ENCODE measurements at places on chromosomes 3 and 15.

DNA sequence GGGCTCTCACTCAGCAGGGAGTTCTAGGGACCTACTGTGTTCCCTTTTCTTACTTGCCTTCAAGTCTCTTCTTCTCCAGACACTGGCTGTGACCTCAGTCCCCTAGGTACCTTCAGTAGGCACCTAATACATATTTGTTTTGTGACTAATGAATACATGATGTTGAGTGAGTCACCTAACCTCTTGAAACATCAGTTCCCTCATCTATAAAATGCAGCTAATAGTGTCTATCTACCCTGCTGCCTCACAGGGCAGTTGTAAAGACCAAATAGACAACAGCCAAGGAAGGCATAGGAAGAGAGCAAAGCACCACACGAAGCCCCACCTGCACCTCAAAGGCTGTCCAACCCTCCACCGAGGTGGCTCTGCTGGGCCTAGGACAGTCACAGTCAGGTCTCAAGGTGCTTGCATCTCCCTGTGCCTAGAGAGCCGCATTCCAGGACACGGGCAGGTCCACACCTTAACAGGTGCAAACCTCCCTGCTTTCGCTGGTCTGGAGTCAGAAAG lies 29.1 kb downstream of the DAPK2 start:
- no peak for DNase-seq

GRCh38 chr15:37007301-37007700 lies 93.0 kb downstream of the MEIS2 start:
- DNase-seq = no peak

- DNase-seq = peak; percentile 18
Observed at GRCh38 chr3:195036574-195036973, 234.4 kb downstream of the XXYLT1 start.

- no peak for DNase-seq
Observed at GRCh38 chr15:52503788-52504496, 24.7 kb downstream of the MYO5A start.

- no peak for DNase-seq
Observed at GRCh38 chr15:73119478-73119877, 67.2 kb downstream of the NEO1 start.

GRCh38 chr15:50840520-50840919 lies 68.0 kb upstream of the AP4E1 start:
- no peak for DNase-seq

- DNase-seq = peak; percentile 78
Observed at GRCh38 chr3:196073255-196073753, 8.6 kb downstream of the TFRC start.

DNA sequence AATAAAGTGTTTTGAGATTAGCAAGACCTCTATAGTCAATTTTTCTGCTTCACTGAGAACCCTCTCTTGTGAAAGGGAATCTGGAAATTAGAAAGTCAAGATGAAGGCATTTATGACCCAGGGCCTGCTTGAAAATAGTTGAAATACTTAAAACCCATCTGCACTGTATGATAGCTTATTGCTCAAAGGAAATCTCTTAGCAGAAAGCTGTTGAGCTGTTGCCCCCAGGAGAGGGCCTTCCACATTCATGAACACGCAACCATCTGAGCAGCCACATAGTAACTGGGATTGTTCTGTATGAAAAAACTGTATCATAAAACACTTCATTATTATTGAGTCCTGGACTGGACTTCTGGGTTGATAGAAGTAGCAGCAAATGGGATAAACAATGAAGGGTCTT lies 106.4 kb upstream of the PTX3 start:
- DNase-seq = no peak

- DNase-seq = no peak
Observed at GRCh38 chr3:183073839-183074238, 25.5 kb downstream of the MCCC1 start.

- DNase-seq = no peak
Observed at GRCh38 chr3:21055015-21055414, 696.0 kb downstream of the ZNF385D start.

DNA sequence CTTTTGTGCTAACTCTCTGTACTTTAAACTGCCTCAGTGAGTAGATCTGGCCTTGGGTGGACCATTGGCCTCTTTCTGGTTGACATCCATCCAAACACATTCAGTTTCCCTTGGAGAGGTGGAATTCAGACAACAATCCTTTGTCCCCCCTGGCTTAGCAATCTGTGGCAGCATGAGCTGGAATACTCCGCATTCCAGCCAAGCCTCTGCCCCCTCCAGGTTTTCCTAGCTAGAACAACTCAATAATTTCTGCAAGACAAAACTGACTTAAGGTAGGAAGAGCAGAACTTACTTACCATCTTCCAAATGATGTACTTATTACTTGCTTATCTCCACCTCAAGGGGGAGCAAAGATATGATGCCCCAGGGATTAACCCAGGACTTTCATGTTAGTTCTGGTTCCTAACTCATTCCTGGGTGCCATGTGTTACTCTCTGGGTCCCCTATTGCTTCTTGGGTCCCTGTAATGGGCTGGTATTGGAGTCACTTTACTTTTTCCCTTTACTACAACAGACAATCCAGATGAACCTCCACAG lies 21.8 kb upstream of the IL16 start:
- DNase-seq = no peak

DNA sequence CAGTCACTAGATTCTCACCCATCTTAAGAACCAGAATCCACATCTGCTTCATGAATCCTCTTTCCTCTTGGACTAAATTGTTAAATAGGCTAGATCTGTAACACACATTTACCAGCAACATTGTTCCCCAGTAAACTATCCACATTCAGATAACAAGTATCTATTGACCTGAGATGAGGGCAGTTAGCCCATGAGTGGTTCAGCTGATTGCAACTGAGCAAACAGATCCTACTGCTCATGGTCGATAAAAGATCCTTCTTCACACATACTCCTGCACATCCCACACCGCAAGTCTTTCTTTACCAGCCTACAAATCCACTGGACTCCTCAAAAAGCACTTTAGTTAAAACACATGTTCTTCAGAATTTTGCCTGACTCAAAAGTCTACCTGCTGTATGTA lies 59.2 kb downstream of the UACA start:
- DNase-seq = no peak

- DNase-seq = no peak
Observed at GRCh38 chr15:25844981-25845680, 18.0 kb downstream of the ATP10A start.

- DNase-seq = no peak
Observed at GRCh38 chr3:187871204-187871591, 125.9 kb upstream of the BCL6 start.

- no peak for DNase-seq
Observed at GRCh38 chr3:56001537-56001936, 466.7 kb downstream of the ERC2 start.

DNA sequence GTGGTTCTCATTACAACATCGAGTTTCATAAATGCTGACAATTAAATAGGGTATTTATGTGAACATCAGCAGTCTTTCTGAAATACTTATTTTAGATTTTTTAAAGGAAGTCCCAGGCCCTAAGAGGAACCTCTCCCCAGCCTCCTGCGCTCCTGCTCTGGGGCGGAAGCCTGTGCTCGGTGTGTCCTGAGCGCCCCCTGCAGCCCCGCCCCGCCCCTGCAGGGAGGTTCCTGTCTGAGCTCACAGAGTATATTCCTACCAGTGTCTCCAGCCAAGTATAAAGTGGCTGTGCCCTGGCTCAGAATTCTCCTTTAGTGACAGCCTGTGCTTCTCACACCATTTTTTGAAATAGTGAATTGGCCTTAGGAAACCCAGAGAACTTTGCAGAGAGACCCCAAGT lies 567.9 kb downstream of the GOLGA6L6 start:
- DNase-seq = no peak

- no peak for DNase-seq
Observed at GRCh38 chr15:101381671-101382212, 86.7 kb upstream of the SNRPA1 start.

- DNase-seq = no peak
Observed at GRCh38 chr3:47761046-47761445, 20.6 kb downstream of the SMARCC1 start.

DNA sequence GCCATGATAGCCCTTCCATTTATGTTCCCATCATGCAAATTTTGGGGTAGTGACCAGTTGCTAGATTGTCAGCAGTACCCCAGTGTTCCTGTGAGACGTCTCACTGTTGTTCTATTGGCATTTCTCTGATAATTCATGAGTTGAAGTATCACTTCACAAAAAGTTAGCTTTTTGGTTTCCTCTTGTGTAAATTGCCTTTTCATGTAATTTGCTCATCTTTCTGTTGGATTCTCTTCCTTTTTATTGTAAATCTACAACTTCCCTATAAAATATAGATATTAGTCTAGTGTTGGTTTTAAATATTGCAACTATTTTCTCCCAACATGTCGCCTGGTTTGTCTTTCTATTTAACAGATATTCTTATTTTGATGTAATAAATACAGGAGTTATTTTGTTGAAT lies 7.5 kb upstream of the A4GNT start:
- DNase-seq = no peak

GRCh38 chr3:53196575-53197407 lies 35.8 kb downstream of the PRKCD start:
- DNase-seq = no peak

DNA sequence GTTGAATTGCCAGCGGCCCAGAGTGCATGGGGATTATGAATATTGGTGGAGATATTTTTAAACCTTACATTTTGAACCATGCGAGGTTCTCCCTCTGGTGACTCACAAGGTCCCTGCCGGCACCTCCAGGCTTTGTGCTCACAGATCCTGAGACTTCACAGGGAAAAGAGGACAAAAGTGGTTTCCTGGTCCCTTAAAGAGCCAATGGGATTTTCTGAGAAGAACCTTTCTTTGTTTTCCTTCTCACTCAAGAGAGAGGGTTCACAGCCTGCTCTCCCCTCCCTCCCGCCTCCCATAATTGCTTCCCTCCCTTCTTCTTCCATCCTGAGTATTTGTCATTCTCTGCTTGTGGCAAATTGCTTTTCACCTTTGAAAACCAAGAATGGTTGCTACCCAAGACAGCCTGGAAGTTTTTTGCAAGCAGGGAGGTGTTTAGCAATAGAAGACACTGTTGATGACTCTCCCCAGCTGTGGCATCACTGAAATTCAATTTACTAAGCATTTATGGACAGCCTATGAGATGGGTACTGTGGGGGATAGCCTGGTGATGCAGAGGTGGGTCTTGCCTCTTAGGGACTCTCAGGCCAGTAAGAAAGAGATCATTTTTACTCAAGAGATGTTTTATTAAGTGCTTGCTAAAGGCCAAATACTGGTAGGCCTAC lies 76.6 kb downstream of the CPN2 start:
- peak; percentile 42 for DNase-seq

- no peak for DNase-seq
Observed at GRCh38 chr15:68235022-68235421, 5.5 kb upstream of the CLN6 start.

- peak; percentile 81 for DNase-seq
Observed at GRCh38 chr15:89912674-89913396, at the start of gene ARPIN. ARPIN (minus strand) TSS chr15:89912952; CDS start chr15:89912835, 117 bp downstream.

- no peak for DNase-seq
Observed at GRCh38 chr3:37762698-37763097, 99.0 kb upstream of the CTDSPL start.

- peak; percentile 87 for DNase-seq
Observed at GRCh38 chr15:42581272-42581730, 5.9 kb downstream of the STARD9 start.

- DNase-seq = no peak
Observed at GRCh38 chr3:47001731-47002170, 22.3 kb downstream of the NBEAL2 start.

DNA sequence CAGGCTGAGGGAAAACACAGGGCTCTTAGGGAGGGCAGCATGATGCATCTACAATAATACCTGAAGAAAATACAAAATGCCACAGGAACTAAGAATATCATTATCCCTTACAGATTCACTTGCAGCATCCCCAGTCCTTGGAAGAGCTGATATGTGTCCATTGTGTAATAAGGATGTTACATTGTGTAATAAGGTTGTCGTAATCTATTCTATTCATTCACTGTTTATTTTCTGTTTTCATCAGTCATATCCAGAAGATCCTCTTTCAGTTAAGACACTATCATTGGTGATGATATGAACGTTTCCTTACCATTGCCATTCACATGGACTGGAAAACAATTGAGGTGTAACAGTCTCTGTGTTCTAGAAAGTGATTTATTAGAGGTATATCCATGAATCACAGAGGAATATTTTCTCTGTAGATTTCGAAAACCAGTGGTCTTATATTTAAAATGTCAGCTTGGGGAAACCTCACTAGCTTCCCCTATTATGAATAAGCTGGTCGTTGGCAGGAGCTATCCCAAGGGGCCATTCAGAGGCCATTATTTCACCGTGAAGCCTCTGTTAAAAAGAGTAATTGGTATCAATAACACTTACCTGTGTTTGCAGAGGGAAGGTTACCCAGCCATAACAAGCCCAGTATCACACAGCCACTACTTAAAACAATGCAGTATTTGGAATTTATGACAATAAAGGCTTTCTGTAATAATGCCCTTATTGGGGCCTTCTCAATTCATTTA lies 241.1 kb downstream of the ZNF385D start:
- DNase-seq = no peak

- DNase-seq = no peak
Observed at GRCh38 chr3:16369276-16369675, 104.3 kb downstream of the OXNAD1 start.

GRCh38 chr3:101244212-101244575 lies 76.2 kb downstream of the IMPG2 start:
- DNase-seq = no peak

DNA sequence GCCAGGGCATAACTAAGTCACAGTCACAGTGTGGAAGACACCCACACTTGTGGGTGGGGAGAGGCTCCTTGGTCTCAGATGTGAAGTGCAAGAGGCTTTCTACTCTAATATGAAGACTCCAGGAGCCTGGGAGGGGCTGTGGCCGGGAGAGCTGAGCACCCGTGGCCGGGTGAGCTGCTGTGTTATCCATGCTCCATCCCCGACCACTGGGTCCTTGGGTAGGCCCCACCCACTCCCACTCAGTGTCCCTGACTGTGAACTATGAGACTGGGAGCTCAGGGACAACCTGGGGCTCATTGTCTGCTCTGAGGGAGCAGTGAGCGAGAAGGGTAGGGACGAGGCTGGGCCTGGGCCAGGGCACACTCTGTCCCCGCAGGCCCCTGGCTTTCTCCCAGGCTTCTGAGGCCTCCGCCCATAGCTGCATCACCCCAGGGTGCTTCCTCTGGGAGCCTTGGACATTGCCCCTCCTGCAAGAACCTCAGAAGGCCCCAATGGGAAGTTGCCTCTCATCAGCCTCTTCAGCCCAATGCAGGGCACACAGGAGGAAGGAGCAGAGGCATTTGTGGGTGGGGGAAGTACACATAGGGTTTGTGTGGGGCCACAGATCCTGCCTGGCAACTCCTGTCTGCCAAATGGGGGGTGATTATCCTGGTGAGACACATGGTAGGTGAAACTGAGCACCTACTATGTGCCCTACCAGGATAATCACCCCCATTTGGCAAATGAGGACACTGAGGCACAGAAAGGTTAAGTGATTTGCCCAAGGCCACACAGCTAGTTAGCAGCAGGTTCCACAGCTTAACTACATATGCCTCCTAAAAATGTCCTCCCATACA lies 2.4 kb downstream of the ANPEP start:
- no peak for DNase-seq

- DNase-seq = no peak
Observed at GRCh38 chr3:190762801-190763200, 99.7 kb downstream of the GMNC start.

- peak; percentile 77 for DNase-seq
Observed at GRCh38 chr3:27666708-27667107, 55.4 kb downstream of the EOMES start.

Measured in right forelimb (tissue), 1 donor.